Fibroblast of villous mesenchyme (primary cell): ENCODE measurements at places on chromosomes 12 and 14. TPM values are rescaled to one million over a fixed set of nuclear protein-coding genes. Genes with fewer than 3 reads are reported as not detected.

DNA sequence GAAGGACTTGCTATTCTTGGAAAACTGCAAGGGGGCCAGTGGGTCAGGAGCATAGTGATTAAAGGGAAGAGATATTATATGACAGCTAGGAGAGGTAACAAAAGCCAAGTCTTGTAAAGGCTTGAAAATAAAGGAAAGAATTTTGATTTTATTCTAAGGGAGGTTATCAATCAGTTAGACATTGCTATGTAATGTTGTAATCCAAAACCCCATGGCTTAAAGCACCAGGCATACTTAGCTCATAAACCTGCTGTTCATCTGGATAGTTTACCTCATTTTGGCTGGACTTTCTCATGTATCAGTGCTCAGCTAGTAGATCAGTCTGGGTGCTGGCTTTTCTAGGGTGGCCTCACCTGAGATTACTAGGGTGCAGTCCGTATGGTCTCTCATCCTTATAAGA, 680.9 kb upstream of the LMO3 start:
- no peak for DNase-seq

DNA sequence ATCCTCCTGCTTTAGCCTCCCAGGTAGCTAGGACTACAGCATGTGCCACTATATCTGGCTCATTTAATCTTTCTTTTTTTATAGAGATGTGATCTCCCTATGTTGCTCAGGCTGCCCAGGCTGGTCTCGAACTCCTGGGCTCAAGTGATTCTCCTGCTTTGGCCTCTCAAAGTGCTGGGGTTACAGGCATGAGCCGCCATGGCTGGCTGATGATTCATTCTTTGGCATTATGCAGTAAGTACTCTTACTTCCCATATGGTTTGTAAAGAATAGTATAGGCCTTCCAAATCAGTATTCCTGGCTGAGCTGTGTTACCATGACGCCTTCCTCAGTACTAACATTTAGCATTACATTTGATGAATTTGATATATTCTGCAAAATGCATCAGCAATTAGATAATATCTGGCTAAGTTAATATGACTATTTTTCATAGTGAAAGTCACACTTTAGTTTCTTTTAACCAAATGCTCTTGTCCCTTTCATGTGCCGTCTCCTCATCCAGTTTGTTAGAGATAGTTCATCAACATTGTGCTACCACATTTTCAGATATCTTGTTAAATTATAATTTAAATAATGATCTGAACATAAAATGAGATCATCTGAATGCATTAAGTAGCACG, 3.2 kb upstream of the MIA2 start:
- no peak for DNase-seq

DNA sequence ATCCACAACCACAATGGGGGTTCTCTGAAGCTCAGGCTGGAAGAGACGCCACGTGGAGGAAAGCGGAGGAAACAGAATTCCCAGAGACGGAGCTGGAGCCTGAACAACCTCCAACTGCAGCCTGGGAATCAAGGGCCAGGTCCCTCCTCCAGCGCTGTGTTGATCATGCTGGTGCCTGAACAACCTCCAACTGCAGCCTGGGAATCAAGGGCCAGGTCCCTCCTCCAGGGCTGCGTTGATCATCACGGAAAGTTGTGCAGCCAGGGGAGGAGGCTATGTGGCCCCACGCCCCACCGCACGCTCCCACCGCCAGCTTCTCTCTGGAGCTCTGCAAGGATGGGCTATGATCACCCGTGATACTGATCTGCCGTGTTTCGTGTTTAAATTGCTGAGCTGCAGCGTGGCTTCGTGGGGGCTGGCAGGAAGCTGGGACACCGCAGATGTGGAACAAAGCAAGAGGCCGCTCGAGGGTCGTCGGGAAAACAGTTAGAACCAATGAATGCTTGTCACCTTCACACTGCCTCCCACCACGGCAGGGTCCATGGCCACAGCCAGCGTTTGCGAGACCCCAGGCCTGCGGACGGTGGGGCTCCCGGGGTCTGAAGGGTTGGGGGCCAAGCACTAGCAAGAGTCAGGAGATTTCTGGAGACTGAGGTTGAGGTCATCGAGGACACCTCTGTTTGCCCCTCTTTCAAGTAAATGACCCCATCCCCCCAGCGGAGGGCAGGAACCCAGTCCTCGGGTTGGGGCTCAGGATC, 51.8 kb upstream of the FBRSL1 start:
- no peak for DNase-seq

GRCh38 chr12:85466890-85467289, 186.9 kb downstream of the ALX1 start:
- DNase-seq = no peak

DNA sequence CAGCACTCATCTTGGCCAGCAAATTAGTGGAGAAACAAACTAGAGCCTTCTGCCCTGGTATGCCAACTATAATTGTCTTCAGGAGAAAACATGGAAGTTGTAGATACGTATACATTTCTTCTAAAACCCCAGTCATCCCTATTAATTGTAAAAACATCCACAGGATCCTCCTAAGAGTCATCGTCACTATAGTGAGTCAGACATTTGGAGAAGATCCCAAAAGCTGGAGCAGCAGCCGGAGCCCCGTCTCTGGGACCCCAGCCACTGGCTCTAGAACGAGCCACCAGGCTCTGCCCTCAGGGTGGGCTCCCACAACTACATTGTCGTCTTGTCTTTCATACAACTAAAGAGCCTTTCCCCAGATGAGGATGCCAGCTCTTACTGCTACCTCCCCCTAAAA, 15.5 kb downstream of the PRKAB1 start:
- no peak for DNase-seq

The CCDC196 gene
- total RNA-seq = not detected in 2 replicates

DNA sequence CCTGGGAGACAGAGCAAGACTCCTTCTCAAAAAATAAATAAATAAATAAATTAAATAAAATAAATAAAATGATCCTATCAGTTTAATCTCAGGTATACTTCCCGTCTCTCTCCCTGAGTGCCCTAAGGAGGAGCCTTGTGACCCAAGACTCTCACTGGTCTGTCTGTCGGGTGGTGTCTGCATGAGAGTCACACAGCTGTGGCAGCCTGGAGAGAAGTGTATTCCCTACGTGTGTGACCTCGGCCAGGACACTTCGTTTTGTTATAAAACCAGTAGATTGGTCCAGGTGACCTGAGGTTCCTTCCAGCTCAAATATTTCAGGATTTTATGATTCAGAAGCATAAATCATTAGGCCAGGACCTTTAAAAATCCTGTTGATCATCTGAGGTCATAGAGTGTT, 4.8 kb downstream of the SYNE3 start:
- DNase-seq = no peak

GRCh38 chr14:102500713-102501112, 8.9 kb downstream of the ANKRD9 start:
- DNase-seq = no peak

The STON2 gene
- total RNA-seq = 0.32 TPM in 1 of 2 replicates, not detected in the other

DNA sequence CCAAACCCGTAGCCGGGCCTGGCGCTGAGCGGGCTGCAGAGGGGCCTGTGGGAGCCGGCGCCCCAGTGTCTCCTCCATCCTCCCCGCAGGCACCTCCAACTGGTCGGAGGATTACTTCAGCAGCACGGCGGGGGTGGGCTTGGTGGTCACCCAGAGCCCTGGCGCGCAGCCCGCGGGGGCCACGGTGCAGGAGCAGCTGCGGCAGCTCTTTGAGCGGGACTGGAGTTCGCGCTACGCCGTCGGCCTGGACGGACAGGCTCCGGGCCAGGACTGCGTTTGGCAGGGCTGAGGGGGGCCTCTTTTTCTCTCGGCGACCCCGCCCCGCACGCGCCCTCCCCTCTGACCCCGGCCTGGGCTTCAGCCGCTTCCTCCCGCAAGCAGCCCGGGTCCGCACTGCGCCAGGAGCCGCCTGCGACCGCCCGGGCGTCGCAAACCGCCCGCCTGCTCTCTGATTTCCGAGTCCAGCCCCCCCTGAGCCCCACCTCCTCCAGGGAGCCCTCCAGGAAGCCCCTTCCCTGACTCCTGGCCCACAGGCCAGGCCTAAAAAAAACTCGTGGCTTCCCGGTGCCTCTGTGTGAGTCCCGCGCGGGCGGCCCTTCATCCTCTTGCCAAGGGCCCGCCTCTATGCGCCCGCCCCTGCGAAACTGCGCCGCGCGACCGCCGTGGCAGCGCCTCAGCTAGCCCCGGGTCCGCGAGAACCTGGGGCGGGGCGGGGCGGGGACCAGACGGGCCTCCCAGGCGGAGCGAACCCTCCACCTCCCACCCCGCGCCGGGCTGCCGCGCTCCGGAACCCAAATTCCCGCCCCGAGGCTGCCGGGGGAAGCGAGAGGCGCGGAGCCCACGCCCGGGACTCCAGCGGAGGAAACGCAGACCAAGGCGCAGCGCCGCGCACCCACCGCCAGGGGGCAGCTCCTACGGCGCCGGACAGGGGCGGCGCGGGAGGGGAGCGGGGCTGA, 8.3 kb downstream of the PLD4 start:
- DNase-seq = peak; percentile 82

DNA sequence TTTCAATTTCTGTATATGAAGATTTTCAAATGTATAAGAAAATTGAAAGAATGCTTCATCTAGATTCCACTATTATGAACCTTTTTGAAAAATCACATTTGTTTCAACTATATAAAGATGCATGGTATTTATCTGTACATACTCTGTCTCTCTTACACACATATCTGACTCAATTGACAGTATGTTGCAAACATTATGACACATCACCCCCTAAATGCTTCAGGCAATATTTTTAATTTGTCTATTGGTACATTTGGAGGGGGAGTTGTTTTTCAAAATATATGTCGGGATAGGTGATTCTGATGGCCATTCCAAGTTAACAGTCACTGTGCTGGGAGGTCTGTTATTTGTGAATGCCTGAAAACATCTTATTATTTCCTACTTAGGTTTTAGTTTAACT, 14.4 kb downstream of the PCNX1 start:
- DNase-seq = peak; percentile 30

The KRT2 gene
- not detected in 2 replicates for total RNA-seq

The CLMN gene
- total RNA-seq = under 0.01 and 0.43 TPM in 2 replicates

The KRT6C gene
- total RNA-seq = not detected in 2 replicates

GRCh38 chr12:22190-22529, 44.4 kb upstream of the IQSEC3 start:
- no peak for DNase-seq

The SDR9C7 gene
- total RNA-seq = not detected in 2 replicates

DNA sequence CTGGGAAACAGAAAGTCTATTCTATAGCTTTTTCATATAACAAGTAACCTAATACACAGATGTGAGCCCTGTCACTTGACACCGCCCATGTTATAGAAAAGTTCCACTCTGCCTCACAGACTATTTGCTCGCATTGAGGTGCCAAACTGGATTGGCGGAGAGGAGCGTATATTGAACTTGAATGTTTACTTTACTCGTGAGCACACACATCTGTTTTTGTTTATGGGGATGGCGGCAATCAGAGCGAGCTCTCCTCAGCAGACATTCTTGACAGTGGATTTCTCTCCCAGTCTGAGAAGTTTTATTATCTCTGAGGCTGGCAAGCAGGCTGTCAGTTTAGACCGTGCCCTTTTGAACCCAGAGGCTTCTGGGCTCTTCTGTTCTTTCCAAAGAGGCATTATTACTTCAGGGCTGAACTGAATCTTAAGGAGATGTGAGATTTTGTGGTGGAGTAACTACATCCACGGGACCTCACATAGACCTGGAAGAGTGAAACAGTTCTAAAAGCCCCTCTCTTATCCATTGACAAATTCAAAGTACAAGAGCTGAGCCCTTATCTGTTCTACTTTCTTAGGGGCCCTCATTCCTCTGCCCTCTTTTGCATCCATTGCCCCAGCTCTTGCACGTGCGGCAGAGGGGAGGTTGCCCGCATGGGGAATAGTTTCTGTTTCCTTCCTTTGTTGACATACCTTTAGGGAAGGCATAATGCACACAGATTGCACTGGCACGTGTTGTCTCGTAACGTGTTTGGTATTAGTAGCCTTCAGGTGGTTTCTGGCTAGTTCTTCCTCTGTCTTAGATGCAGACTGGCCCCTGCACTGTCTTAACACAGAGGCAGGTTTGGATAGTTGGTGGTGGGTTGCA, 68.2 kb downstream of the DRAM1 start:
- peak; percentile 79 for DNase-seq

DNA sequence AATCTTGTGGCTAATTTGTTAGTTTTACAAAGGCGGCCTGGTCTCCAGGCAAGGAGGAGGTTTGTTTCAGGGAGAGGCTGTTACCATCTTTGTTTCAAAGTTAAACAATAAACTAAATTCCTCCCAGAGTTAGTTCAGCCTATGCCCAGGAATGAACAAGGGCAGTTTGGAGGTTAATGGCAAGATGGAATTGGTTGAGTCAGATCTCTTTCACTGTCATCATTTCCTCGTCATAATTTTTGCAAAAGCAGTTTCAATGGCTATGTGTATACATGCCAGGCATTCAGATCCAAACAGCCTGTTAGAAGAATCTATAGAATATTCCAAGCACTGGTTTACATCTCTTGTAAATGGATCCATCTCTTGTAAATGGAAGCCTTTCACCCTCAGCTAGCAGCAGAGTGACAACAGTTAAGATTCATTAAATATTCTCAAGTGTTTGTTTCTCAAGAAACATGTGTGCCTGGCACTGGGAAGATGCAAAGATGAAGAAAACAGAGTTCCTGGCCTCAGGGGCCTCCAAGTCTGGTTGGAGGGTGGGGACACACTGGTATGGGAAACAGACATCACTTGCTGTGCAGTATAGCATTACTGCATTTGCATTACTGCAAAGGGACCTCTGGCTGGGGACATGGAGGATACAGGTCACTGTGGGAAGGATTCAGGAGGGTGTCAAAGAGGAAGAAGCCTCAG, 65.8 kb downstream of the RIN3 start:
- peak; percentile 18 for DNase-seq

The PTPRB gene
- total RNA-seq = 0.43 and 0.97 TPM in 2 replicates

DNA sequence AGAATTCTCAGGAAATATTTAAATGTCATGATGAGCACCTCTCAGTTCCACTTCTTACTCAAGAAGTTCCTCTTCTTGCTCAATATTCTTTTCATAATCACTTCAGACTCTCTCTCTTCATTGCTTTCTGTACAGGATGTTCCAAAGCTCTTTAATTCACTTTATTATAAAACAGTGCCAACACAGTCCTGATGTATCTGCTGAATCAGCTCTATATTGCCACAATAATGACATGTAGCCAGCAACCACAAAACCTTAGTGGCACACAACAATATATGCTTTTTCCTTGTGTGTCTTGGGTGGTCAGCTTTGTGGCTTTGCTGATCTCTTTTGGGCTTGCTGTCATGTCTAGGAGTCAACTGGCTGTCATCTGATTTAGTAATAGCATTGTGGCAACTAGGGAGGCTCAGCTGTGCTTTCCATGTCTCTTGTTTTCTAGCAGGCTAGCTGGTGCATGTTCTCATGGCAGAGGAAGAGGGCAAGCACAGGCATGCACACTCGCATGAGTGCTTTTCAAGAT, 52.8 kb upstream of the SLC2A13 start:
- DNase-seq = no peak

The RNFT2 gene
- total RNA-seq = 6.1 and 7.3 TPM in 2 replicates

The SLC39A5 gene
- not detected in 2 replicates for total RNA-seq

The GPD1 gene
- under 0.01 TPM in 1 of 2 replicates, not detected in the other for total RNA-seq

GRCh38 chr14:50542941-50543418, 10.6 kb upstream of the MAP4K5 start:
- DNase-seq = peak; percentile 61
